ENCODE measurements at places on chromosomes 13 and 19.

GRCh38 chr13:99421758-99422585 lies 79.3 kb upstream of the TM9SF2 start:
- no peak for DNase-seq

DNA sequence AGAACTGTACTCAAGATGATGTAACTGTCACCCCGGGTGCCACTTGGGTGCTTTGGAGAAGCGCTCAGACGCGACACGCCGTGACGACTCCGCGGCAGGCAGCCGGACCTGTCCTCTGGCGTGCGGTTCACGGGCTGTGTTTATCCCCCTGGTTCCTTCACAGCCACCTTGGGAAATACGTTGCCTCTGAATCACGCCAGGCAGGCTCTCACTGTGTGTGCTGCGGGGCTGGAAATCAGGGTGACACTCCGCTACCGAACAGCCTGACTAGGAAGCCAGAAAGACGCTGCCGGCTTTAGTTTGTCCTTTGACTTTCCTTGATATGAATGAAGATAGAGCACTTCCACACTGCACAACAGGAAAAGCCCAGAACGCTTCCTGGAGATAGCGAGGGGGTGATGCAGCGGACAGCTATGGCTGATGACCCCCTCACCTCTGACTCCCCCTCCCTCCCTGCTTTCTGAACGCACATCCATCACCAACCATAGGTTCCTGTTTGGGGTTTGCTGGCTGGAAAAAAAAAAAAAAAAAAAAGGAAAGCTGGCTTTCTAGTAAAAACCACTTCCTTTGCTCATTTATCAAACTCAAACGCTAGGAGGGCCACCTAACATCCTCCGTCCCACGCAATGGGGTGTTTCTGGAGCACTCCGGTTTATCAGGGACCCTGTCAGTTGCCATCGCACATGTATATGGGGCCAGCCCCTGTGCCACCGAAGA lies 3.7 kb upstream of the GP6 start:
- no peak for DNase-seq

- DNase-seq = no peak
These were observed 53.3 kb downstream of the RNF6 start for GRCh38 chr13:26168835-26169234.

DNA sequence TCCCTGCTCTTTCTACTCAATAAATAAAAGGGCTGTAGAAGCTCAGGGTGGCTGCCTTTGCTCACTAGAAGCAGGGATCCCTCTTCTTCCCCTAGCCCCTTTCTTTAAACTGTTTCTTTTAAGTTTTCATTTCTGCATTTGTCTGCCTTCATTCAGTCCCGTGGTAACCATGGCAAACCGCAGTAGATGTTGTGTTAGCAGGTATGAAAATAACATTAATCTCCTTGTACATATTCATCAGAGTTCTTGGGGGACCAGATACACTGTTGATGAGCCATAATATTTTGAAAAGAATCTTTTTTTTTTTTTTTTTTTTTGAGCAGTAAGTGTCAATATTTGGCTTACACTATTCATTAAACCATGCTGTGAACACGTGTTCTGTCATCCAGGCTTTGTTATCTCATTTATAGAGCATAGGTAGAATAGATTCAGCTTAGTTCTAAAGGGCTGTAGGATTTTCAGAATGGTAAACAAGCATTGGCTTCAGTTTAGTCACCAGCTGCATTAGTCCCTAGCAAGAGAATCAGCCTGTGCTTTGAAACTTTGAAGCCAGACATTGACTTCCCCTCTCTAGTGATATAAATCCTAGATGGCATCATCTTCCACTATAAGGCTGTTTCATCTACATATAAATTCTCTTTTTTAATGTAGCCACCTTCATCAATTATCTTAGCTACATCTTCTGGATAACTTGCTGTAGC lies 59.4 kb upstream of the SPRY2 start:
- DNase-seq = no peak

GRCh38 chr19:35901854-35902661 lies at the start of gene HCST:
HCST (plus strand) TSS chr19:35902529; CDS start chr19:35902594, 65 bp downstream.
- DNase-seq = no peak
